Ovary (tissue), 10 donors: ENCODE measurements at places on chromosomes 1 and 21. TPM values are rescaled to one million over a fixed set of nuclear protein-coding genes. Genes with fewer than 3 reads are reported as not detected.

DNA sequence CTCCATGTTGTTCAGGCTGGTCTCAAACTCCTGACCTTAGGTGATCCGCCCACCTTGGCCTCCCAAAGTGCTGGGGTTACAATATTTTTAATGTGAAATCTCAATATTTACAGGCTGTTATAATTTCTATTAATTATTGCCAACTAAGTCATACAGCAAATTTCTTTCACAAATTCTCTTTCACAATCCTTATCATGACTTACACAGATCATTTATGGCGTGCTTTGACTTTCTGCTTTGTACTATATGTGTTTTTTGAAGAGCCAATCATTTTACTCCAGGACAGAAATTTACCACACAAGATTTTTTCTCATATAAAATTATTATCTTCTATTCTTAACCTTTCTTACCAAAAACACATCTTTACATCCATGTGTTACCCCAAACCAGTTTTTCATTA lies 1729.9 kb downstream of the NCAM2 start:
- H3K4me1 ChIP-seq = no peaks in the 10 kb centered on the region
- no peaks in the 10 kb centered on the region for H3K27me3 ChIP-seq
- H3K36me3 ChIP-seq = no peaks in the 10 kb centered on the region
- H3K27ac ChIP-seq = no peak overlapping the region

GRCh38 chr1:239125893-239126292 lies 260.5 kb upstream of the CHRM3 start:
- no peaks in the 10 kb centered on the region for H3K36me3 ChIP-seq
- DNase-seq = no peak
- no peak overlapping the region for H3K27ac ChIP-seq
- no peaks in the 10 kb centered on the region for H3K27me3 ChIP-seq

DNA sequence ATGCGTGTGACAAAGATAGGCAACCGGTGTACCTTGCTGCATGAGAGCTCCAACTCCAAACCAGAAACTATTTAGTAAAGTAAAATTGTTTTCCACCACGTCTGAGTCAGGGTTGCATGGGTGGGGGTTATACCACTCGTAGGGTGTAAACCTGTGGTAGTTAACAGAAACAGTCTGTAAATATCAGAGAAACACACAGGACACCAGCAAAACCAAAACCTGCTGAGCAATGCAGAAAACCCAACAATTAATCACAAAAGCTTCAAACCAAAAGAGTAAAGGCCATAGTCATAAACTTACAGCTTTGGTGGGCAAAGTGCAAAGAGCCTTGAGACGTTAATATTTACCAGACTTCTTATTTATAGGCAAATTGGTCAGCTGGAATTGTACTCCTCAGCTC lies 282.7 kb downstream of the BACH1 start:
- no peak for DNase-seq
- H3K36me3 ChIP-seq = no peaks in the 10 kb centered on the region
- H3K4me3 ChIP-seq = no peak overlapping the region
- H3K27ac ChIP-seq = no peak overlapping the region

- no peak overlapping the region for H3K4me3 ChIP-seq
- DNase-seq = no peak
- no peaks in the 10 kb centered on the region for H3K27me3 ChIP-seq
- H3K36me3 ChIP-seq = no peaks in the 10 kb centered on the region
These were observed 40.8 kb upstream of the EFHD2 start for GRCh38 chr1:15368888-15369287.

GRCh38 chr1:68347415-68347814 lies 102.3 kb downstream of the RPE65 start:
- no peaks in the 10 kb centered on the region for H3K27me3 ChIP-seq
- DNase-seq = no peak
- H3K4me3 ChIP-seq = no peak overlapping the region
- no peaks in the 10 kb centered on the region for H3K4me1 ChIP-seq
- H3K27ac ChIP-seq = no peak overlapping the region

DNA sequence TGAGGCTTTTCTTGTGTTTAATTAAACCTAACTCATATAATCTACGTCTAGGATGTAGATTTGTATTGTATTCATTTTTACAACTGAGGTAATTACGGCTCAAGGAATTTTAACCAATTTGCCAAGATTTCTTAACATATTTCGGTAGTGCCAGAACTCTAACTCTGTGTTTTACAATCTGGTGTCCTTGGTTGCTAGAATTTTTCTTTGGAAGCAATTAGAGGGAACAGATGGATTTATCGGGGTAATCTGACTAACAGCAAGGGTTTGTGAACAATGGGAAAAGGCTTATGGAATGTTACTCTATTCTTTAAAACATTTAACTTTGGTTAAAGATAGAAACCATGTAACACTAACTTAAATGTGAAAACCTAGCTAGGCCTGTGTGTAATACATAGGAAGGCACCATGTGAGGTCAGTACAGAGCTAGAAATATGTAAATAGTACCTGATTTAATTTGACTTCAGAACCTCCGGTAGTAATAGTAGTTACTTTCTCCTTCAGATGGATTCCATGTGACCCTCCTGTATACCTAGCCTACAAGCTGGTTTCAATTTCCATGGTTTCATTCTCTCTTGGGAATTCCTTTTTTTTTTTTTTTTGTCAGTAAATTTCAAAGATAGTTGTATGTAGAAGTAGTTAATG lies 1.2 kb downstream of the MTF2 start:
- H3K4me1 ChIP-seq = no peaks in the 10 kb centered on the region
- no peak for DNase-seq
- H3K27me3 ChIP-seq = no peaks in the 10 kb centered on the region
- H3K36me3 ChIP-seq = no peaks in the 10 kb centered on the region
- H3K27ac ChIP-seq = no peak overlapping the region
- H3K4me3 ChIP-seq = peak overlapping the region; percentile 81

- no peaks in the 10 kb centered on the region for H3K36me3 ChIP-seq
- no peaks in the 10 kb centered on the region for H3K27me3 ChIP-seq
- DNase-seq = no peak
- H3K4me1 ChIP-seq = peaks cover 2% of the 10 kb centered on the region
These were observed 219.8 kb upstream of the DUSP10 start for GRCh38 chr1:221961532-221962292.

- no peak for DNase-seq
- H3K27ac ChIP-seq = no peak overlapping the region
- H3K4me1 ChIP-seq = no peaks in the 10 kb centered on the region
- no peak overlapping the region for H3K4me3 ChIP-seq
- no peaks in the 10 kb centered on the region for H3K27me3 ChIP-seq
- H3K36me3 ChIP-seq = no peaks in the 10 kb centered on the region
These were observed 56.2 kb upstream of the DPH5 start for GRCh38 chr1:101081496-101082488.

DNA sequence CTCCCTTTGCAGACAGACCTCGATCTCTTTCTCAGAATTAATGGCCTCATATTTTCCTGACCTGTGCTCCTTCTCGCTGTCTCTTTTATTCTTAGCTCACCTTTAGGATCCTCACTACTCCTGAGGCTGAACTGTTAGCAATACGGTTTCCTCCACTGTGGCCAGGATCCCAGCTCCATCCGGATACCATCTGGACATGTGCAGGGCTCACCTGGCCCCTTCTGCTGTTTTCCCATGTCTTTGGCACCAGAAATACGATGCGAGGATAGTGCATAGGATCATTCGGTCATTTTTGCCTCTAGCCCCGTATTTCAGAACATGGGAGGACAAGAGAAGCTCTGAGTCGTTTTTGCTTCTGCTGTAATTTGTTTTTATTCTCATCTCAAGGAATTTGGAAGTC lies 108.5 kb upstream of the KIF26B start:
- H3K4me3 ChIP-seq = no peak overlapping the region
- H3K27me3 ChIP-seq = no peaks in the 10 kb centered on the region
- no peaks in the 10 kb centered on the region for H3K4me1 ChIP-seq
- DNase-seq = no peak
- H3K27ac ChIP-seq = no peak overlapping the region

GRCh38 chr1:169338617-169339016 lies 29.0 kb downstream of the NME7 start:
- H3K27me3 ChIP-seq = no peaks in the 10 kb centered on the region
- no peak overlapping the region for H3K27ac ChIP-seq
- no peak for DNase-seq
- H3K4me3 ChIP-seq = no peak overlapping the region
- H3K36me3 ChIP-seq = no peaks in the 10 kb centered on the region
- H3K4me1 ChIP-seq = peaks cover 3% of the 10 kb centered on the region

- H3K4me3 ChIP-seq = no peak overlapping the region
- H3K36me3 ChIP-seq = no peaks in the 10 kb centered on the region
- H3K27me3 ChIP-seq = peaks cover 12% of the 10 kb centered on the region
- no peak for DNase-seq
These were observed 7.5 kb downstream of the RNF220 start for GRCh38 chr1:44412601-44413000.

- no peak for DNase-seq
- no peak overlapping the region for H3K27ac ChIP-seq
- no peaks in the 10 kb centered on the region for H3K27me3 ChIP-seq
- H3K4me3 ChIP-seq = no peak overlapping the region
These were observed 41.2 kb upstream of the TDRD10 start for GRCh38 chr1:154460695-154461260.

DNA sequence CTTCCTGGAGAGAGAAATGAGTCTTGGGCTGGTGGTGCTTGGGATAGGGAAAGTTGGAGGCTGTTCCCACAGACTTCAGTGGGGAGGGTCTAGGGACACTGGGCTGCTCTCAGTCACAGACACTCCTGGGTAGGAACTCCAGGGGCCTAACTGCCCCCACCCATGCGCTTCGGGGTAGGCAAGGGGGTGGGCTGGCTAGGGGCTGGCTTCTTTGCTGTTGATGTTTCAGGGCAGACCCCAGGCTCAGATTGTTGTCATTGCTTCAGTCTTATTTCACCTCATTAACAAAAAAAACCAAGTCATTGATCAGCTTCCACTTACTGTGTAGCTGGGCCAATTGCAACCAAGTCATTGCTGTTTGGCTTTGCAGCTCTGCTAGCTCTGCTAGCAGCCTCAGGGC lies 160.1 kb upstream of the CSF3R start:
- no peaks in the 10 kb centered on the region for H3K4me1 ChIP-seq
- H3K27ac ChIP-seq = no peak overlapping the region
- H3K36me3 ChIP-seq = no peaks in the 10 kb centered on the region
- H3K4me3 ChIP-seq = no peak overlapping the region

- DNase-seq = no peak
- peak overlapping the region; percentile 54 for H3K27ac ChIP-seq
- H3K4me1 ChIP-seq = peaks cover 19% of the 10 kb centered on the region
- H3K27me3 ChIP-seq = no peaks in the 10 kb centered on the region
- no peaks in the 10 kb centered on the region for H3K36me3 ChIP-seq
These were observed 62.9 kb downstream of the GADD45A start for GRCh38 chr1:67747671-67748546.

- DNase-seq = no peak
- H3K27me3 ChIP-seq = no peaks in the 10 kb centered on the region
- no peaks in the 10 kb centered on the region for H3K4me1 ChIP-seq
- H3K27ac ChIP-seq = no peak overlapping the region
- no peak overlapping the region for H3K4me3 ChIP-seq
- no peaks in the 10 kb centered on the region for H3K36me3 ChIP-seq
These were observed 500.4 kb downstream of the PTPRU start for GRCh38 chr1:29736582-29737188.

- no peak overlapping the region for H3K4me3 ChIP-seq
- no peak overlapping the region for H3K27ac ChIP-seq
- no peaks in the 10 kb centered on the region for H3K36me3 ChIP-seq
- DNase-seq = no peak
These were observed 29.5 kb downstream of the C21orf91 start for GRCh38 chr21:17789656-17790055.

DNA sequence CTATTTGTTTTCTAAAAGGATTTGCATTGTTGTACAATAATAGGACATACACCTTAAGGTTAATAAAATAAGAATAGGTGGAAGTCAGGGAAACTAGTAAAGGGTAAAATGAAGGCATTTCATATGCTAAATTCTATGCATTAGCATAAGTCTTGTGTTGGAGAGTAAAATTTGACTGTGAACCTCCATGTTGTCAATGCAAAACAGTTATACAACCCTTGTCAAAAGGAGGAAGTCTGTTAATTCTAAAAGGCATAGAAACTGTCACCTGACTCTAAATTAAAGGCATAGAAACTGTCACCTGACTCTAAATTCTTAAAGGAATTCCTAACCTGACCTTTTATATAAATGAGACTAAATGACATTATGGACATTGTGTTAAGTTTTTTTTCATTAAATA lies 291.8 kb downstream of the OLFM3 start:
- no peak overlapping the region for H3K4me3 ChIP-seq
- DNase-seq = no peak
- H3K27ac ChIP-seq = no peak overlapping the region
- no peaks in the 10 kb centered on the region for H3K27me3 ChIP-seq

- H3K36me3 ChIP-seq = no peaks in the 10 kb centered on the region
- no peak for DNase-seq
- no peaks in the 10 kb centered on the region for H3K27me3 ChIP-seq
- no peaks in the 10 kb centered on the region for H3K4me1 ChIP-seq
These were observed 104.4 kb downstream of the GLIS1 start for GRCh38 chr1:53634571-53634979.

DNA sequence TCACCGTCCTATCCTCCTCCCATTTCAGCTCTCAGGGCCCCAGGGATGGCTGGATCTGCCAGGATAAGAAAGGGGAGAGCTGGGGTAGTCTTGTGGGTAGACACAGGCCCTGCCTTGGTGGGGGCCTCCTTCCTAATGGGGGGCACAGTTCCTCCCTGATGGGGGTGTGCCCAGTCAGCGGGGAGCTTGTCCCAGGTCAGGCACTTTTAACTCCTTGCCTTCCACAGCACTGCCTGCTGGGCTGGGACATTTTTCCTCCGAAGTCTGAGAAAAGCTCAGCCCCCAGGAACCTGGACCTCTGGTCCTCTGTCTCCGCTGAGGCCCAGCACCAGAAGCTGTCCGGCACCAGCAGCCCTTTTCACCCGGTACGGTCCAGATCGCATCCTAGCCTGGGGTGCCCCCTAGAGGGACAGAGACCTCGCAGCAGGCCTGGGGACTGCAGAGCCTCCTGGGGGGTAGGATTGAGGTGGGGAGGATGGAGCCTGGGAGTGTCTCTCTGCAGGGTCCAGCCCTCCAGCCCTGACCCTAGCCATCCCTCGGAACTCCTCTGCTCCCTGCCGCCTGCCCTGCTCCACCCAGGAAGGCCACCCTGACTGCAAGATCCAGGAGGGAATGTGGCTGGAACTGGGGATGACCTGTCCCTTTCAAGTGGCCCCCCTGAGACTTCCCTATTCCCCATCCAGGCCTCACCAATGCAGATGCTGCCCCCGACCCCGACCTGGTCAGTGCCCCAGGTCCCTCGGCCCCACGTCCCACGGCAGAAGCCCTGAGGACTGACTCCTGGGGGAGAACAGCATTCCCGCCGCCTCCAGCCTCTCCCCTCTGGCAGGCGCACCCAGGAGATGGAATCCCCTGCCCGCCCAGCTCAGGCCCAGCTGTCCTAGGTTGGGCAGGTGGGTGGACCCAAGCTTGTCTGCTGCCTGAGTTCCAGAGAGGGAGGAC lies 12.0 kb downstream of the MIIP start:
- H3K27me3 ChIP-seq = no peaks in the 10 kb centered on the region
- H3K4me3 ChIP-seq = no peak overlapping the region
- peaks cover 17% of the 10 kb centered on the region for H3K4me1 ChIP-seq
- no peaks in the 10 kb centered on the region for H3K36me3 ChIP-seq
- DNase-seq = peak; percentile 66

- no peak for DNase-seq
- H3K27ac ChIP-seq = no peak overlapping the region
- H3K4me1 ChIP-seq = peaks cover 4% of the 10 kb centered on the region
- no peaks in the 10 kb centered on the region for H3K27me3 ChIP-seq
- no peaks in the 10 kb centered on the region for H3K36me3 ChIP-seq
These were observed 652.5 kb downstream of the KIF26B start for GRCh38 chr1:245807306-245807705.

Gene PTPN7
- 0.63 TPM for total RNA-seq

Gene AMY1B
- not detected for total RNA-seq

Gene NTRK1
- total RNA-seq = 0.34 TPM

Gene SPRR2E
- total RNA-seq = not detected

Gene C1orf141
- total RNA-seq = not detected

Gene SMCP
- total RNA-seq = not detected

Gene CFAP107
- 0.89 TPM for total RNA-seq
